ENCODE measurements at places on chromosomes 6 and 20. TPM values are rescaled to one million over a fixed set of nuclear protein-coding genes. Genes with fewer than 3 reads are reported as not detected.

GRCh38 chr6:158972241-158973233, 27.5 kb downstream of the RSPH3 start:
- no peak for DNase-seq

- no peak for DNase-seq
Measured at GRCh38 chr6:38987503-38987902, 61.1 kb upstream of the GLP1R start.

GRCh38 chr6:10954590-10955010, 67.7 kb downstream of the SYCP2L start:
- peak; percentile 51 for DNase-seq

DNA sequence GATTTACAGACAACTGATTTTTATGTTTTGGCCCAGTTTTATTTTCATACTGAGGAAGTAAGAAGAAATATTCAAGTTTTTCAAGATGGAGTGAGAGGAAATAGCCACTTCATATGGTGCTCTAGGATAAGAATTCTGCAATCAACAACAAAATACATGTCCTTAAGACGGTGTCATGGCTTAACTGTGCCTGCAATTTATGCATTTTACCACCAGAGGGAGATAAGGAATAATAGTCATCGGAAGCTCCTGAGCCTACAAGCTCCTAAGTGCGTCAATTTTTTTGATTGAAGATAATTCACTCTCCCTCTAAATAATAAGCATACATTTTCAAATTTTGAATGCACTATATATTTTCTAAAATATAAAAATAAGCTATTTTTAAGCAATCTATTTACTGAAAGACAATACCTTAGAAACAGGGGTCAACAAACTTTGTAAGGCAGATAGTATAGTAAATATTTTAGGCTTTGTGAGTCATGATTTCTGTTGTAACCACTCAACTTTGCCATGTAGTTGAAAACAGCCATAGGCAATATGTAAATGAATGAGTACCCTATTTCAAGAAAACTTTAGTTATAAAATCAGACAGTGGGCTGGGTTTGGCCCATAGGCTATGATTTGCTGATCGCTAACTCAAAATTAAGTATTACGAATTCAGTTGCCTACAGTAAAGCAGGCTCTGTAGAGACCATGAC, 230.9 kb upstream of the DTNBP1 start:
- no peak for DNase-seq

DNA sequence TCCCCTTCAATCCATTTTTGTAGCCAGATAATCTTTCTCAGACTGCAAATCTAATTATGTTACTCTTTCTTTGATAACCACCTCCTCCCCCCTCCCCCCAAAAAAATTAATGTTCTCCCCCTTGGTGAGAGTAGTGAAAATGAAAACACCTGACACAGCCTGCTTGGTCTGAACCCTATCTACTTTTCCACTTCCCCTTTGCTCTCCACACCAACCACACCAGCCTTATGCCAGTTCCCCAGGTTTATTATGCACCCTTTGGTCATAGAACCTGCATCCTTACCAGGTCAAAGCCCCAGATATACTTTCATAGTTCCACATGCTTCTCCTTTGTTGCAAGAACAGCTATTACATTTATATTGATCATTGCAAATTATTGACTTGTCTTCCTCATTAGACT, 19.4 kb downstream of the PFDN4 start:
- DNase-seq, result no peak

DNA sequence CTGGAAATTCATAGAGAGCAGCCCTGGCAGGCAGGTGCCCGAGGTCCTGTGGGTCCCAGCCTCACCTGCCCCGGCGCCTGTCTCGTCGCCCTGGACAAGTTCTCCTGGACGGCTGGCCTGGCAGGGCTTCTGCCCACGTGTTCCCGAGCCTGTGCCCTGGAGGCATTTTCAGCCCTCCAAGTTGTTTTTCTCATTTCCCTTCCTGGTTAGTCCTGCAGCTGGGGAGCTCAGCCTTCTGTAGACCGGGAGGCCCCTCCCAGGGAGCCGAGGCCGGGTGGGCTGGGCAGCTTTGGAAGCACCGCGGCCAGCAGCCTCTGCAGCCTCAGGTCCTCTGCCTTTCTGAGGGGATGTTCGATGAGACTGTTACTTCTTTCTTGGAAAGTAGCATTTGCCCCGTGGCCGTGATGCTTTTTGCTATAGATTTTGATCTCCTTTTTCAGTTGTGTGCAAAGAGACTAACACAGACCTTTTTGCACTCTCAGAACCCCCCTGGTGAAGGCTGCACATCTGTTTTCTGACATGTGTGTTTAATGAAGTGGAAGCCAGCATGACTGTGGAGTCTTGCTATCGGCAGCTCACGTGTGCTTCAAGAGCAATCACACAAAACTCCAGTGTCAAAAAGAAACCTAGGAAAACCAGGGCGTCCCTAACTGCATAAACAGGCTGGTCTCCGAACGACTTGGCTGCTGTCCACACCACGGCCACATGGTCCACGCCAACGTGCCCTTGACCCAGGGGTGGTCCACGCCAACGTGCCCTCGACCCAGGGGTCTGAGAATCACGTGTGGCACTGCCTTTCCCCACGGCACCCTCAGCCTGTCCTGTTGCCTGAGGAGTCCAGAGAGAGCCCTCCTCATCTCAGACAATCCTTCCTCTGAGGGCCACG, 207.5 kb downstream of the SMOC2 start:
- no peak for DNase-seq

- DNase-seq, result no peak
Measured at GRCh38 chr6:151723152-151723551, 84.3 kb upstream of the ESR1 start.

GRCh38 chr6:71965404-71965803, 79.1 kb downstream of the RIMS1 start:
- no peak for DNase-seq

GRCh38 chr6:72589096-72589495, 32.8 kb upstream of the KCNQ5 start:
- no peak for DNase-seq

- no peak for DNase-seq
Measured at GRCh38 chr20:3871550-3872265, 17.5 kb upstream of the PANK2 start.

DNA sequence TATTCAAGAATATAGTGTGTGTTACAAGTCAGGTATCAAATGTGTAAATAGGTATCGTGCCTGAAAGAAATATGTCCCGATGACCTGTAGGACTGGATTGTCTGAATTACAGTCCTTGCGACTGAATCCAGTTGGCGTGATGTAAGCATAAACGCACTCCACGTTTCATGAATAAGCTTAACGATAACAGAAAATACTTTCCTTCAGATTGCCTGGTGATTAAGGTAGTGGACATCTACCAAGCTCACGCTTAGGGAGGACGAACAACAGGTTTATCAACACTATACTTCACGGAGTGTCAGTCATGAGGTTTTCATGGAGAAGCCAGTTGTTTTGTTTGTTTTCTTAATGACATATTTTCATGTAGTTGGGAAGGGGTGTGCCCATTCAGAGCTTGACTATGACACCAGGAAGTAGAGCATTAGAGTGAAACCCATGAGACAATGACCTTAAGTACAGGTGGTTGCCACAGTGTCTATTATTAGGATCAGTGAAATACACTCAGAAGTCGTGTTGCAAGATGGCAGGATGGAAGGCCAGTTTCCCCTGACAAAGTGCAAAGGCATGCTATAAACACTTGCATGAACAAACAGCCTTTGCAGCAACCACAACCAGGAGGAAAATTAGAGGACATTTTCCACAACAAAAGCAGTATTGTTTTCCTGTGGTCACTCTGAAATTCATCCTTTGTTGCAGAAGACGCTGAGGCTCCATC, 305.8 kb upstream of the PRDM1 start:
- no peak for DNase-seq

GRCh38 chr20:2610941-2611720, 41.3 kb upstream of the NOP56 start:
- no peak for DNase-seq

DNA sequence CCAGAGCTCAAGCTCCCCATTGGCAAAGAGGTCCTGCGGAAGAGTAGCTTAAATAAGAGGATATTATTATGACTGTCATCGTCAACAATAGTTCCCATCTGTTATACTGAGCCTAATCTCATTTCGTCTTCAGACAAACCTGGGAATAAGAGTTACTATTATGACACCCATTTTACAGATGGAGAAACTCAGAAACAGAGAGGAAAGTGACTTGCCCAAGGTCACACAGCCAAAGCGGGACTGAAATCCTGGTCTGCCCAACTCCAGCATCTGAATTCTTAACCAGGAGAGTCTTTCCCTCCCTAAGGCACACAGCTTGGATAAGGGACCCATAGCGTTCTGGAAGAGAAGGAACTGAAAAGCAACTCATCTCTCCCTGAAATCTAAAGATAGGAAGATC, 23.4 kb downstream of the PTGIS start:
- no peak for DNase-seq

GRCh38 chr20:17044891-17045290, 181.9 kb upstream of the PCSK2 start:
- no peak for DNase-seq

GRCh38 chr20:46378412-46379009, 27.9 kb downstream of the ELMO2 start:
- DNase-seq, result no peak

DNA sequence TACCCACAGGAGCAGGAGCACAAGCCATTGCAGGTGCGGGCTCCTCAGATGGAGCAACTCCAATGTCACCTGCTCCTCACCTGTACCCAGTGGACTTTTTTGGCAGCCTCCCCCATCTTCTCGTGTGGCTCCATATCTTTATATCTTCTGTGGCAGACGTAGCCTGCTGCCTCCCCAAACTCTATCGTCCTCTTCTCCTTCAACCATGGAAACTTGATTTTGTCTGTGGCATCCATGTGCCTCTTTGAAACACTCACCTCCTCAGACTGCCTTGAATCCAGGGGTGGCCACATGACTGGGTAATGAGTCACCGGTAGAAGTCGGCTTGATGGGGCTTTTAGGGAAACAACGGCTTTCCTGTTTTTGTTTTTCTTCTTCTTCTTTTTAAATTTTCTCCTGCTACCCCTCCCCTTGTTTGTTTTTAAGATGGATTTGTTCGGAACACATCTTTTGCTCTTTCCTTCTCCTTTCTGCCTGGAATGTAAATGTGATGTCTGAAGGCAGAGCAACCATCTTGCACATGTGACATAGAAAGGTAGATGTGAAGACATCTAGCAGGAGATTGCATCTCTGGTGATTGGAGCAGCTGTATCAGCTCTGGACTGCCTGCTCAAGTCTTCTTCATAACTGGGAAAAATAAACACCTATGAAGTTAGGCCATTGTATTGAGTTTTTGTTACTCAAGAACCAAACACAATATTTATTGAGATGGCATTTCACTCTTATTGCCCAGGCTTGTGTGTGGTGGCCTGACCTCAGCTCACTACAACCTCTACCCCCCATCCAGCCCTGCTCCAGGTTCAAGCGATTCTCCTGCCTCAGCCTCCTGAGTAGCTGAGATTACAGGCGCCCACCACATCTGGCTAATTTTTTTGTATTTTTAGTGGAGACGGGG, 69.9 kb upstream of the DDR1 start:
- no peak for DNase-seq

Gene SNX21
- 2.0 TPM for total RNA-seq

Gene SLC22A1
- total RNA-seq, result 1.2 TPM

- no peak for DNase-seq
Measured at GRCh38 chr6:55964136-55964535, 88.7 kb upstream of the BMP5 start.

Gene NQO2
- 42.5 TPM for total RNA-seq

DNA sequence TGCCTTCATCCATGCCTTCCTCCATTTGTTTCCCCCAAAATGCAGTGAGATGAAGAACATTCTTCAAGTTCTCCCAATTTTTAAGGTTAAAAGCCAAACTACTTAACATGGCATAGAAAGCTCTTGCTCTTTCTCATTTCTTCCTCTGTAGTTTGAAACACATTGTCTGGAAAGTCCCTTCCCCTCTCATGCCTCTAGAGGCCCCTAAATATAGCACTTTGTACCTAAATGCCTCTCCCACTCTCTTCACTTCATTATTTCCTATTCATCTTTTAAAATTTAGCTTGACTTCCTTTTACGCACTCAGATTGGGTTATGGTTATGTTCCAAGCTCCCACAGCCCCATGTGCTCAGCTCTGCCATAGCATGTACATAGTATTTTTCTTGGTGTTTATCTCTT, 389.3 kb downstream of the HDGFL1 start:
- DNase-seq, result no peak

DNA sequence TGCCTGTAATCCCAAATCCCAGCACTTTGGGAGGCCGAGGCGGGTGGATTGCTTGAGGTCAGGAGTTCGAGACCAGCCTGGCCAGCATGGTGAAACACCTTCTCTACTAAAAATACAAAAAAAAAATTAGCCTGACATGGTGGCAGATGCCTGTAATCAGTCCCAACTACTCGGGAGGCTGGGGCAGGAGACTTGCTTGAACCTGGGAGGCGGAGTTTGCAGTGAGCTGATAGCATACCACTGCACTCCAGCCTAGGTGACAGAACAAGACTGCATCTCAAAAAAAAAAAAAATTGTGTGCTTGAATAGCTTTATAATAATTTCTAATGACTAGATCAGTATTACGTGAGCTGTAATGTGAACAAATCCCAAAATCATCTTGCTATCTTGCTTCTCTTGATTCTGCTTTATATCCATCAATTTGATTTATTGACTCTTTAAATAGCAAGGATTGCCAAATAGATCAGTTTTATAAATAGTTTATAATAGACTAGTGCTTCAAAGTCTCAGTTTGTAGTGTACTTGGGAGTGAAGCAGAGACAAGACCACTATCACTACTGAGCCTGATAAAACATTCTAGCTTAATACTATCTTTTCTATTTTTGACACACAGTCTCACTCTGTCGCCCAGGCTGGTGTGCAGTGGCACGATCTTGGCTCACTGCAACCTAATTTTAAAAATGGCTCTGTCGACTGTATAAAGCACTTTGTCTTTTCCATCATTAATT, 7.1 kb downstream of the AMD1 start:
- no peak for DNase-seq

DNA sequence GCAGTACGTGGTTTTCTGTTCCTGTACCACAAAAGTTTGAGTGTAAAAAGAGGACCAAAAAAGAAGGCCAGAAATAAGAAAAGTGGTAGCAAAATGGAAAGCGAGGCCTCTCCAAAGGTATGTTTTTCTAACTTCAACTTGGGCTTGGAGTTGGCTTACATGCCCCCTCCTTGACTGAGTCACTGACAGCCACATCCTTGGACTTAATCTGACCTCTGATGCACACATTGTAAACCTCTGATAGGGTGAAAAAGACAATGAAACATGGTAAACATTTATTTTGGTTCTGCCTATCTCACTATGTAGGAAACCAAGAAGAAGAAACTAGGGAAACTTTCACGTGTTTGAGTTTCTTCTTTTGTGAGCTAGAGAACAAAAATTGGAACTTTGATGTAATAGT, 503.2 kb upstream of the ID4 start:
- no peak for DNase-seq

All from activated T-helper 2 cell treated with anti-CD3 and anti-CD28 coated beads, Interferon-gamma antibody, Interleukin-2, Interleukin-4, amounts not matched to agents 10 μg/mL and 5 μg/mL and 100 μg/mL, durations not matched to agents 14 hours and 24 hours and 36 hours (primary cell).